Activated naive CD4-positive, alpha-beta T cell (primary cell): ENCODE measurements at places on chromosomes 6 and 20.

DNA sequence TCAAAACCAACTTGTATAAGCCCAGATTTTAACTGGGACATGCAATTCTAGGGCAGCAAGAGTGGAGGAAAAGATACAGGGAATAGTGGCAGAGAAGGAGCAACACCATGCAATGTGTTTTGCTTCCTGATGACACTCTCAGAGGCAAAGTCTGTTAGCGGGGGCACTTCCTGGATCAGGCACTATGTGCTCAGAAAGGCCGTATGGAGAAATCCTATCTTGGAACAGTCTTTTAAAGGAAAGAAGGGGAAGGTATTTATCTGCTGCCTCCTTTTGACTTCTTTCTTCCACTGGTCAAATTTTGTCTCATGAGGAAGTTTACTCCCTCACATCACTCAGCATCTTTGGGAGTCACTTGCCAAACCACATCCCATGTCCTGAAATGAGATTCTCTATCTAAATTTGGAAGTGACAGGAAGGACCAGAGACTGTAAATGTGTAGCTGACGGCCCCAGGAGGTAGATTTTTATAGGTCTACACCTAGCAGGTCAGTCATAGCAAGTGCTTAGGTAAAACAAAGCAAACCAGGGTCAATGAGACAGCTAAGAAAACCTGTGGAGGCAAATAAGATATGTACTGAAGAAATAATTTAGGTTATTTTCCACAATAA is 91.7 kb upstream of the ELOVL5 start:
- DNase-seq = no peak

DNA sequence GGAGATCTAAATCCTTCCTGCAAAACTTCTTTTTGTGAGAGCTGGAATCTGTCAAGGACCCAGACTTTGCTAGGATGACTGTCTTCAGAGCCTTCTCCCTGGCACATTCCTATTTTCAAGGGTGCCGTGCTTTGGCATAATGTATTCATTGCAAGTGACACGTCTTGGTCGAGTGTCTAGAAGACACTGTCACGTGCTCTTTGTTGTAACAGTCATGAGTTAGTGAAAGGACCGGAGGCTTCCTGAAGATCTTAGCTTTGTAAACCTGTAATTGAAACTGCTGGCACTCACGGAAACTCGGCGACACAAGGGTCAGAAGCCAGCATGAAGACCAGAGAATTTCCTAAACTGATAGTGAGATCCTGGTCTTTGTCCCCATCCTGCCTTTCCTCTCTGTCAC is 19.7 kb upstream of the TAGAP start:
- no peak for DNase-seq

- no peak for DNase-seq
Measured at GRCh38 chr6:30063315-30063714, 2.2 kb downstream of the POLR1H start.

DNA sequence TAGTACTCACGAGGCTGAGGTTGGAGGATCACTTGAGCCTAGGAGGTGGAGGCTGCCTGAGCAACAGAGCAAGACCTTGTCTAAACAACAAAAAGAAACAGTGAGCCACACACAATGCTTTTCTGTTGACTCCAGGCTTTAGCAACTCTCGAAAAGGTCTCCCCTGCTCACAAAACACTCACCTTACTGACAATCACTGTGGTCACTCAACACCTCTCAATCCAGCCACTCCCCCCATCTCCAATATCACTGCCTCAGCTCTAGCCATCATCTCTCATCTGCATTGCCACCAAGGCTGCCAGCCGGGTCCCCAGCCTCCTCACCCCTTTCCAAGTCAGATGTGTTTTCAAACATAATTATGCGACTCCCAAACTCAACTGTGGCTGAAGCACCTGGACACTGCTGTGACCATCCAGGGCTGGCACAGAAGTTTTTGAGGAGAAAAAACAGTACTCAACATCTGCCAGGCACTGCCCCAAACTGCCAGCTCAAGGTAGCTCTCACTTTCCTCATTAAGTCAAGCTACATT is 218.0 kb upstream of the ARID1B start:
- no peak for DNase-seq

DNA sequence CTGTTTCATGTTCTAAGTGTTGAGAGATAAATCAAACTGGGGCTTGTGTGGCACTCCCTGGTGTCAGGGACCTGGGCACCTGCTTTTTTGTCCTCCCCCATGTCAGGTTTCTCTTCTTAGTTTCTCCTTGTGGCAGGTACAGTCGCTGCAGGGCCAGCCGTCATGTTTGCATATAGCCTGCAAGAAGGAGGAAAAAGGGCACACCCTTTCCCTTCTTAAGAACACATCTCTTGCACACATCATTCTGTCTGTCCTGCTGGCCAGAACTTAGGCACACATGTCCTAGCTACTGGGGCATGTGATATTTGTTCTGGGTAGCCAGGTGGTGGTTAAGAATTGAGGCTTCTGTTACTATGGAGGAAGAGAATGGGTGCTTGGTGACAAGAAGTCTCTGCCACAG is 27.9 kb downstream of the CDC5L start:
- no peak for DNase-seq

GRCh38 chr6:152248980-152249379 is 388.2 kb downstream of the SYNE1 start:
- DNase-seq = no peak

DNA sequence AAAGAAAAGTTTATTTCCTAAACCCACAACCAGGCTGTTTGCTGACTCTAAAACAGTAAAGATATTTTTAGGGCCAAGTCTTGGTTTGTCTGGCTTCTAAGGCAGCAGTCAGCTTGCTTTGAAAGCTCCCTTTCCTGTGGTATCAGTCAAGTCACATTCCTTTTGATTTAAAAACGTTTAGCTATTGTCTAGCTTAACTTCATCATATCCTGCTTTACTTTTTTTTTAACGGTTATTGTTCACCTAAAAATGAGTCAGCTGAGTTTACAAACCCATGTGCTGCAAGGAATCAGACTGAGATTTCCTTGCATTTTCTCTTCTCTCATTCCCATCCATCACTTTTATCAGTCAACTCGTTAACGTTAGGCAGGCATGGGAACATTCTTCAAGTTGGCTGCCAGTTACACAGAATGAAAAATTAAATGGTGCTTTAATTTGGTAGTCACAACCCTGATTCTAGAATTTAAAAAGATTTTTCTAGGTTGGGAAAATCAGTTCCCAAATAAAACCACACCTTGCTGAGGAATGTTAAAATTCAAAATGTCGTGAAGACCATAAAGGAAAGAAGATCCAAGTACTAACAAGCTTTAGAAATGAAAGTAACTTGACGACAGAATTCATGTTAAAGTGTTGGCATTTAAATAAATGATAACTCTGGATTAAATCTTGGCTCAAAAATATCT is 45.9 kb downstream of the ELOVL5 start:
- DNase-seq = no peak

GRCh38 chr6:118377711-118378414 is 170.2 kb upstream of the PLN start:
- no peak for DNase-seq
